ENCODE measurements at places on chromosomes 2 and 18. TPM values are rescaled to one million over a fixed set of nuclear protein-coding genes. Genes with fewer than 3 reads are reported as not detected.
A peak's percentile ranks its signal among the peaks of the same experiment; 100 is the strongest.

GRCh38 chr2:88826399-88826798 is 134.9 kb downstream of the RPIA start:
- no peak for DNase-seq
- H3K4me1 ChIP-seq = no peaks in the 10 kb centered on the region

GRCh38 chr2:171763602-171764001 is 76.3 kb downstream of the DYNC1I2 start:
- no peak overlapping the region for H3K27ac ChIP-seq
- no peak for DNase-seq
- no peaks in the 10 kb centered on the region for H3K27me3 ChIP-seq
- H3K4me1 ChIP-seq = peaks cover 4% of the 10 kb centered on the region

- no peaks in the 10 kb centered on the region for H3K27me3 ChIP-seq
- peaks cover 2% of the 10 kb centered on the region for H3K4me1 ChIP-seq
- H3K27ac ChIP-seq = no peak overlapping the region
- no peak overlapping the region for H3K4me3 ChIP-seq
- H3K36me3 ChIP-seq = no peaks in the 10 kb centered on the region
Observed at GRCh38 chr2:25009954-25010353, 31.9 kb upstream of the EFR3B start.

DNA sequence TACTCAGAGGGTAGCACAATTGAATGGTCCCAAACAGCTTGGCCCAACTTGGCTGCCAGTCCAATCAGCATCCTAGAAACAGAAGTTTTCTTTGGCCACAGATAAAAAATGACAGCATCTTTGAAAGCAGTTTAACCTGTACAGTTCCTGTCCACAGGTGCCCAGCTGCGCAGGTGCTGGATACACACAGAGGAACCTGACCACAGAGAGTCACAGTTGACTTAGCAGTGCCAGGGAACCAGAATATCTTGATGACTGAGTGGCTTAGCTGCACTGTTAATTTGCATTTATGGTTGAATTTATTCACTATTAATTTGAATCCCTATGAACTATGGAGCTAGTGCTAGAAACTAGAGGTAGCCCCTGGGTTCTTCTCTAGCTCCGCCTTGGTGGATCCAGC is 93.7 kb downstream of the TPGS2 start:
- H3K27ac ChIP-seq = no peak overlapping the region
- H3K36me3 ChIP-seq = no peaks in the 10 kb centered on the region
- DNase-seq = no peak
- H3K4me3 ChIP-seq = no peak overlapping the region
- H3K4me1 ChIP-seq = no peaks in the 10 kb centered on the region

- no peaks in the 10 kb centered on the region for H3K4me1 ChIP-seq
- H3K36me3 ChIP-seq = peaks cover 39% of the 10 kb centered on the region
- no peak overlapping the region for H3K4me3 ChIP-seq
Observed at GRCh38 chr18:12491611-12492435, 84.1 kb downstream of the PRELID3A start.

GRCh38 chr18:45806226-45806625 is 19.2 kb upstream of the SIGLEC15 start:
- no peaks in the 10 kb centered on the region for H3K27me3 ChIP-seq
- H3K4me3 ChIP-seq = no peak overlapping the region
- no peak for DNase-seq
- H3K36me3 ChIP-seq = peaks cover 10% of the 10 kb centered on the region
- H3K27ac ChIP-seq = no peak overlapping the region
- H3K4me1 ChIP-seq = peaks cover 30% of the 10 kb centered on the region

DNA sequence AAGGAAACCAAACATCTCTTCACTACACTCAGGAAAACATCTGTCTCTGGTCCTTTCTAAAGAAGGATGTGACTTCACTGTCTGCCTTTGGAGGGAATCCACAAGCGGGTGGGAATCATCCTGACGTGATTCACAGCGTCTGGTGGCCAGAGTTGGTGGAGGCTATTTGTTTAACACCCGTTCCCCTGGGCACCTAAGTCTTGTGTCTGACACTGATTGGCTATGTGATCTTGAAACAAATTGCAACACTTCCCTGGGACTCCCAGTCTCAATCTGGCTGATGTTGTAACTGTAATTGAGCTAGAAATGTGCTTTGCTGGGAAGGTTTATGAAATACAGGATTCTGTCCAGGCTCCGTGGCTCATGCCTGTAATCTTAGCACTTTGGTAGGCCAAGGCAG is 28.8 kb upstream of the SIX3 start:
- no peak overlapping the region for H3K27ac ChIP-seq
- H3K4me3 ChIP-seq = no peak overlapping the region
- H3K27me3 ChIP-seq = peaks cover 68% of the 10 kb centered on the region

GRCh38 chr18:72833471-72833870 is 34.3 kb downstream of the NETO1 start:
- H3K27me3 ChIP-seq = no peaks in the 10 kb centered on the region
- DNase-seq = no peak
- no peak overlapping the region for H3K4me3 ChIP-seq
- no peak overlapping the region for H3K27ac ChIP-seq
- no peaks in the 10 kb centered on the region for H3K36me3 ChIP-seq

DNA sequence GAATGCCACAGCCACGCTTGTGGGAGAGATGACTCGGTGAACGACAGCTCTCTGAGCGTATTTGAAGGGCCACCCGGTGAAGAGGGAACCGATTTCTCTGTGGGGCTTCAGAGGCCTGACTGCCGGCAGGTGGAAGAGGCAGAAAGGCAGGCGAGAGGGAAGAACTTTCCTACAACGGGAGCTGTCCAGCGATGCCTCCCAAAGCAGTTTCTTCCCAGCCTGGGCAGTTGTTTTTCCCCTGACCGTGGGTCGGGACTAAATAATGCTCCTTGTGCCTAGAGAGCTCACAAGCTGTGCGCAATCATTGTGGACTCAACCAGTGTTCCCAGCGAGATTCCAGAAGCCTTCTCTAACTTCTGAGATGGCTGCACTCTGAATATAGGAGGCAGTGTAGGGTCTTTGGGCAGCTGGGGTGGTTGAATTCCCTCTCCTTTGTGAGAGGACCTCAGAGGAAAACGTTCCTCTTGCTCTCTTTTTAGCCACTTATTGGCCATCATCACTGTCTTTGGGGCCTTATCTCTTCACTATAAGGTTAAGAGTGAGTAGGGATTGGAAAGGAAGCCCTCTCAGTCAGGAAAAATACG is 710 bp downstream of the SEC11C start:
- peak overlapping the region; percentile 64 for H3K27ac ChIP-seq
- peak overlapping the region; percentile 89 for H3K4me3 ChIP-seq
- no peak for DNase-seq
- H3K4me1 ChIP-seq = peaks cover 17% of the 10 kb centered on the region
- H3K36me3 ChIP-seq = no peaks in the 10 kb centered on the region

GRCh38 chr18:6543330-6543908 is 128.7 kb upstream of the L3MBTL4 start:
- H3K27ac ChIP-seq = no peak overlapping the region
- DNase-seq = no peak
- peaks cover 3% of the 10 kb centered on the region for H3K36me3 ChIP-seq
- peaks cover 26% of the 10 kb centered on the region for H3K27me3 ChIP-seq
- H3K4me1 ChIP-seq = peaks cover 4% of the 10 kb centered on the region
- no peak overlapping the region for H3K4me3 ChIP-seq

GRCh38 chr2:113818382-113818951 is 62.0 kb upstream of the SLC35F5 start:
- peak overlapping the region; percentile 36 for H3K27ac ChIP-seq
- no peaks in the 10 kb centered on the region for H3K36me3 ChIP-seq
- no peak overlapping the region for H3K4me3 ChIP-seq
- no peaks in the 10 kb centered on the region for H3K27me3 ChIP-seq

DNA sequence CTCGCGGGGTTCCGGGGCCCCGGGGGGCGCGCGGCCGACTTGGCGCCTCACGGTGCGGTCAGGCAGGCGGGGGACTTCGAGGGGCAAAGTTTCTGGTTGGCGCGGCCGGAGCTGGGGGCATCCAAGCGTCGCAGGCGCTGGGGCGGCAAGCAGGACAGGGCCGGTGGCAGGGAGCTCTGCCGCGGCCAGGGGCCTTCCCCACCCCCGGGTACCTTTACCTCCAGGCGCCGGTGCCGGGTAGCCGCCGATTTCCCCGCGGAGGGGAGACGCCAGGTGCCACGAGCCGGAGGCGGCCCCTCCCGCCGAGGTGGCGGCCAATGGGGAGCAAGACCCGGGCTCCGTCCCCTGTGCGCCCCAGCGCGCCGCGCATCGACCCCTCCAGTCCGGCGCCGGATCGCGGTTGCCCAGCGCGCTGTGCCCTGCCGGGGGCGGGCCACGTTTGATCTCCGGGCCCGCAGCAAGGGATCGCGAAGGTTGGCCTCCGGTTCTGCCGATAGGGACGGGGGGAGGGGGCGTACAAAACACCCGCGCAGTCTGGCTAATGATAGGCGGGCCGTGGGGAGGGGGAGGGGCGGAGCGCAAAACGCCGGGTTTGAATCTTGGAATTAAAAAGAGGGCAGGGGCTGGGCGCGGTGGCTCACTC is at the start of gene ST8SIA5:
Gene ST8SIA5, minus strand, starts transcription at position 495 of the 643 bp plus-strand sequence. CDS start 545 bp downstream, outside the sequence.
- H3K27me3 ChIP-seq = peaks cover 74% of the 10 kb centered on the region
- no peaks in the 10 kb centered on the region for H3K36me3 ChIP-seq
- H3K4me1 ChIP-seq = peaks cover 11% of the 10 kb centered on the region

DNA sequence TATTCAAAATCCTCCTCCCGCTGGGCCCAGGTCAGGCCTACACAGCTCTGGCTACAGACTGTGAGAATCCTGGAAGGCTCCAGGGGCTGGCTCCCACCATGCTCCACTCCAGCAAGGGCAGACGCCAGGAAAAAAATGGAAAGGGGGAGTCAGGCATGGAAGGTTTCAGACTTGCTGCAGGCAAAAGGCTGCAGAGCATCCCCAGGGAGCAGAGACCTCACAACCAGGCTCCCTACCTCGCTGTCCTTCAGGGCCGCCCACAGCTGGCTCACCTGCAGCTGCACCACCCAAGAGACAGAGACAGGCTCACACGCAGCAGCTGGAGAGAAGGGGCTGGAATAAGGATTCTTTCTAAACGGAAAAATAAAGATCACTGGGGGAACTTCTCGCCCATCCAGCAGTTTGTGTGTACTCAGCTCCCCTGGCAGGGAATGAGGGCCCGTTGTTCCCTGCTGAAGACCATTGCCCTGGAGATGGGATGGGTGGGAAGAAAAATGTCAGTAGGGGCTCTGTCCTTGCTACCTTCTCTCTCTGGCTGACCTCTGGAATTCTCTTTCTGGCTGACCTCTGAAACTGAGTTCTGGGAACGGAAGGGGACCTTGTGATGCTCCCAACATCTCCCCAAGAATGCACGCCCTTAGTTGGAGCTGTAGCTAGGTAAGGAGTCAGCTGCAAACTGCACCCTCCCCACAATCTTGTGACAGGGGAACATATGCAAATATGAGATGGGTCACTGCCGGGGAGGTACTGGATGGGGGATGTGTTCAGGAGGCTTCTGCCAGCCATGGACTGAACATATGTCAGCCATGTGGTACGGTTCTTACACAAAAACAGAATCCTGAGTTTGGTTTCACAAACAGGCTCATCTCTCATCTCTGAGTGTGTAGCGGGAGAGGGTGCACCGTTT is 34.5 kb downstream of the BCL2 start:
- no peaks in the 10 kb centered on the region for H3K4me1 ChIP-seq
- peaks cover 2% of the 10 kb centered on the region for H3K36me3 ChIP-seq
- H3K4me3 ChIP-seq = no peak overlapping the region
- H3K27me3 ChIP-seq = no peaks in the 10 kb centered on the region
- no peak overlapping the region for H3K27ac ChIP-seq
- no peak for DNase-seq

DNA sequence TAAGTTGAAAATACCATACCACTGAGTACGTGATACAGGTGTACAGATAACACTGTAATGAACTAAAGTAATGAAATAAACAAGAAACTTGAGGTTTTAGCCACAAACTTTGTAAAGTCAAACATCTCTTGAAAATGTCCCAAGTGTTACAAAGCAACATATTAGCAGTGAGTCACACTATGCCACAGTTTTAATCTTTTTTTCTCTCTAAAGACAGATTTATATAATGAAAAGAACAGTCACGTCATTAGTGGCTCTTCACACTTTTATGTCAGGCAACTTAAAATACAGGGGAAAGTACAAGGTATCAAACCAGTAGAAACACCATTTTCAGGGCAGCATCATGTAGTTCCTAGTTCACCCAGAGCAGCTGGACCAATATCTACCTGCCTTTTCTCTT is 42.1 kb downstream of the RAPH1 start:
- peaks cover 32% of the 10 kb centered on the region for H3K36me3 ChIP-seq
- no peak for DNase-seq
- no peak overlapping the region for H3K4me3 ChIP-seq
- H3K27ac ChIP-seq = no peak overlapping the region
- H3K4me1 ChIP-seq = peaks cover 8% of the 10 kb centered on the region

DNA sequence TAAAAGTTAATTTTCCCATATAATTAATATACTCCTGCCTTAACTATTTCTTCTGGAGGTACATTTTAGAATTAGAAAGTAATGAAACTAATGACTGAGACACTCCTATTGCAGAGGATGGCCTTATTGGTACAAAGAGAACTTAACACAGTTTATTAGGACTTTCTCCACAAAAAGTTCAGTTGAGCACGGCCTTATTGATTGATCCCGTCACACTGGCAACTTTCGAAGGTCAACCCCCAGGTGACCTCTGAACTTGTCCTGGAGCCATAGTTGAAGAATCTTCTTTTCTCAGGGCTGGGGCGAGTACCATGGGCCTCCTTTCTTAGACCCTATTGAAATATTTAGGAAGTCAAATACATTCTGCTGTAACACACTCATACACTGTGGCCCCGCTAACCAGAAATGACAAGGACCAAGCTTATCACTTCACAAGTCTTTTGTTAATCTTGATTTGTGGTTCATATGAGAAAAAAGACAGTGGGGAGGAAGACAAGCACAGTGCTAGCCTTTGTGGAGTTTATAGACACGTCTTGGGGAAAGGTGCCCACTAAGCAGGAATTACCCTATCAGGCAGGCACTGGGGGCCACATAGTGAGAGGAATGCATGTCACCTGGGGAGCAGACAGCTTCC is 11.2 kb downstream of the SPP2 start:
- H3K27me3 ChIP-seq = peaks cover 84% of the 10 kb centered on the region
- no peaks in the 10 kb centered on the region for H3K36me3 ChIP-seq
- no peak overlapping the region for H3K4me3 ChIP-seq
- no peak for DNase-seq

DNA sequence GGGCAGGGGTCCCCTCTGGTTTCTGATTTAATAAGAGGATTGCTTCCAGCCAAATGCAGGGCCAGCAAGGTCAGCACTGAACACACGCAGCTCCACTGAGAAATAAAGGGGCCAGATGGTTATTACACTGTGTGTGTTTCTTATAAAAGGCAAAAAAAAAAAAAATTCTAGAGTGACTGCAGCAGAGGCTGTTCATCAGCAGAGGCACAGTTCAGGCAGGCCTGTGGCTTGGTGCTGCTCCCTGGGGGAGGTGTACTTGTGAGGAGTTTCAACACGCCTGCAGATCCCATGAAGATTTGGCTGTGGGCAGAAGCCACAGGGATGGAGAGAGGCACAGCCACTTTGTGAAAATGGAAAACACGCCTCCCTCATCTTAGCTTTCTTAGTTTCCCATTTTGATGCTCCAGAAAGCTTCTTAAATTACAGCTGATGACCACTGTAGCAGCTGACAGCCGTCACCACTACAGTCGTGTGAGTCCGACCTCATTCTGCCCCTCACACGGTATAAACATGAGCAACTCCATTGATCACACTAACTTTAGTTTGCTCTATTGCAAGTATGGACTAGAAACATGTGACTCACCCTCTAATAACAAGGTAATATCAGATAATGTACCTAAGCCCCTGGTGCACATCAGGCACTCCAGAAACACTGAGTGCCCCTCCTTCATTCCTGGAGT is 726.5 kb upstream of the RAB6C start:
- no peaks in the 10 kb centered on the region for H3K4me1 ChIP-seq
- no peak for DNase-seq
- no peaks in the 10 kb centered on the region for H3K27me3 ChIP-seq
- H3K36me3 ChIP-seq = no peaks in the 10 kb centered on the region
- H3K4me3 ChIP-seq = no peak overlapping the region

SERPINB7 gene
- total RNA-seq = not detected

ST8SIA5 gene
- total RNA-seq = 0.76 TPM

RIT2 gene
- not detected for total RNA-seq

TRIM43 gene
- not detected for total RNA-seq

FBLN7 gene
- total RNA-seq = 4.1 TPM

KIAA1328 gene
- 10.1 TPM for total RNA-seq

PTPN18 gene
- total RNA-seq = 30.2 TPM

DUSP11 gene
- total RNA-seq = 24.7 TPM
